ENCODE measurements at places on chromosomes 7 and 10.

DNA sequence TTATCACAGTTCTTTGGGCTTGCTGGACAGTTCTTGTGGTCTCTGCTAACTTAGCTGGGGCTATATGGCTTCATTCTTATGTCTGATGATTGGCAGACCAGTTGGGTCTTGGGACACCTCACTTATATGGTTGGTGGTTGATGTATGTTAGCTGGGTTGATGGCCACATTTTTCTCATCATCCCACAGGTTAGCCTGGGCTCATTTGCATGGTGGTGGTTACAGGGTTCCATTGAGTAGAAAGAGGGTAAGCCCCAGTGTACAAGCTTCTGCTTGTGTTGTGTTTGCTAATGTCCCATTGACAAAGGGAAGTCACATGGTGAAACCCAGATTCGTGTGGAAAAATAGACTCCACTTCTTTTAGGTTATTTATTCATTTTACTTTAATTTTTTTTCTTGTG, 40.6 kb downstream of the TMEM60 start:
- DNase-seq: no peak

DNA sequence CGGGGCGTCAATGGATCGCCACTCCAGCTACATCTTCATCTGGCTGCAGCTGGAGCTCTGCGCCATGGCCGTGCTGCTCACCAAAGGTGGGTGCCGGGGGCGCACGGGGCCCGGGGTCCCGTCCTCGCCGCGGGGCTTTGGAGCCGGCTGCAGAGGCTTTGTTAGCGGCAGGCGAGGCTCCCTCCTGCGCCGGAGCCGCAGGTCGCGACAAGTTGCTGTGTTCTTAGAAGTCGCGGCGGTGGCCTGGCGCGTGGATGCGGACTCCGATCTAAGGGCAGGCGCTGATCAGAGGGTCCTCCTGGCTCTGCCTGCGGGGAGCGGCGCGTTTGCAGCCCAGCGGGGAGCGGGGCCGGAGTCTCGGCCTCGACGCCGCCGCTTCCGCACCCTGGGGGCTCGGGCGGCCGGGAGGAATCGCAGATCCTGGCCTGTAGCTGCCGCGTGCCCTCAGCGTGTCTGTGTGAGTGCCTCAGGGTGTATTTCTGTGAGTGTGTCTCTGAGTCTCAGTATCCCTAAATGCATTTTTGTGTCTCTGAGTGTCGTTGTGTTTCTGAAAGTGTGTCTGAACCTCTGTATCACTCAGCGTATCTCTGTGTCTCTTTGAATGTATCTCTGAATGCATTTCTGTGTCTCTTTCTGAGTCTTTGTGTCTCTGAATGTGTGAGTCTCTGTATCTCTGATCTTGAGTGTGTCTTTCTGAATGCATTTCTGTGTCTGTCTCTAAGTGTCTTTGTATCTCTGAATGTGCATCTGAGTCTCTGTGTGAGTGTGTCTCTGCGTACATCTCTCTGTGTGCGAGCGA, 766 bp downstream of the BAMBI start:
- DNase-seq: peak; percentile 59

DNA sequence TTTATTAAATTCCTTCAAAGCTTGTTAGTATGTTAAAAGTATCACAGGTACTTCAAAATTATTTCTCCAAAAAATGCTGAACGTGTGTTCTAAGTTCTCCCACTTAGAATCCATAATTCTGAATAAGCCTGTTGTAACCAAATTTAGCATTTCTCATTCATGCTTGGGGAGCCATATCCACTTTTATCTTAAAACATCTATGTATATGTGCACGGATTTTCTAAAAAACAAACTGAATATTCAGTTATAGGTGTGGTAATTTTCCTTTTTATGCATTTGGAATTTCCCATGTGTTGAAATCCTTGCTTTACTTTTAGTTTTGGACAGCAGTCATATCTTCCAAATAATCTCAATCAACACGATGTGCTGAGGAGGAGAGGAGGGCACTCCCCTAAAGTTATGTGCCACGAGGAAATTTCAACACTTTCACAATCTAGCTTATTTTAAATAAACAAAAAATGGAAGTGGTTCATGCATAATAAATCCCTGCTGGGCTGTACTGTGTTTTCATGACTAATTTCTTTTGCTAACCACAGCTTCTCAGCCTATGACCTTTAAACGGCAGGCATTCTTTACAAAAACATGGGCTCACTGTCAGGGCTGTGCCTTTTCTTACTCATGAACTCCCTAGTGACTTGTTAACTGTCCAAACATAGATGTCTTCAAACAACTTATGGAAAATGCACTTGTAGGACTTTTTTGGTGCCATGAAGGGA, 380.3 kb upstream of the SEMA3C start:
- no peak for DNase-seq

- DNase-seq: no peak
These were observed 63.0 kb upstream of the EGFR start for GRCh38 chr7:54955696-54956420.

GRCh38 chr10:47060993-47061500, 149.8 kb downstream of the PTPN20 start:
- no peak for DNase-seq

DNA sequence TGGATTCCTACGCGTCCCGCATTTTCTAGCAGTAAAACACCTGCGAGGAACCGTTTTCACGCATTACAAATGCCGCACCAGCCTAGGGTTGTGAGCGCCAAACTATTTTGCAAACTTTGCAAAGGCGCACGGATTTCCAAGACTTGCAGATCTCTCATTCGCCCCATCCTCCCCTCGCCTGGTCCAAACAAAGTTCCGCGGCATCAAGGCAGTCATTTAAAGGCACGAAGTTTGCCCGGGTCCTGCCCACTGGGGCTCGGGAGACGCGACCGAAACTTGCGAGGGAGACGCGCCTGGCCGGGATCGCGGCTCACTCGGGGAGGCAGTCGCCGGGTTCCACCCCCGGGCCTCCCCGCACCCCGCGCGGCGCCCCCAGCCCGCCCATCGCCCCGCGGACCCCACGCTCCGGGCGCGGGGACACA, 613 bp downstream of the USP6NL start:
- DNase-seq: no peak

GRCh38 chr7:64183126-64183742, 23.8 kb upstream of the ZNF735 start:
- no peak for DNase-seq
